Stimulated activated CD4-positive, alpha-beta T cell treated with anti-CD3 and anti-CD28 coated beads, Interleukin-4, amount 100 ng/mL, for 48 hours (primary cell): ENCODE measurements at places on chromosomes 12 and 14.

- no peak for DNase-seq
Measured at GRCh38 chr12:19390051-19390598, 49.2 kb upstream of the AEBP2 start.

DNA sequence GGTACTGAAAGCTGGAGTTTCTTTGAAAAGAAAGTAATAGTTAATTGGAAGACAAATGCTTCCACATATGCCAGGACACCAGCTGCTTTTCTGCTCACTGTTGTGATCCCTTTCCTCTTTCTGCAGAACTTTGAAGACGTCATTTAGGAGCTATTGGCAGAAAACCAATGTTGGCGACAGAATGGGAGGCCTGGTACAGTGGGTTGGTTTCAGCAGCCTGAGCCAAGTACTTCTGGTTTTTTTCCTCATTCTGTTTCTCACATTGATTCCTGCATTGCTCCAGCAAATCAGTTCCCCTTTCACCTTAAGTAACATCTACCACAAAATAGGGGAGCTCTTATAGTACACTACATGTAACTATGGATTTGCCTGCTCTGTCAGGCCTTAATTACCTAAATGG, 96.9 kb downstream of the FIGNL2 start:
- DNase-seq = no peak

GRCh38 chr14:101480747-101481530, 80.4 kb upstream of the DIO3 start:
- DNase-seq = no peak

- peak; percentile 27 for DNase-seq
Measured at GRCh38 chr14:89445273-89445973, 28.4 kb upstream of the FOXN3 start.

DNA sequence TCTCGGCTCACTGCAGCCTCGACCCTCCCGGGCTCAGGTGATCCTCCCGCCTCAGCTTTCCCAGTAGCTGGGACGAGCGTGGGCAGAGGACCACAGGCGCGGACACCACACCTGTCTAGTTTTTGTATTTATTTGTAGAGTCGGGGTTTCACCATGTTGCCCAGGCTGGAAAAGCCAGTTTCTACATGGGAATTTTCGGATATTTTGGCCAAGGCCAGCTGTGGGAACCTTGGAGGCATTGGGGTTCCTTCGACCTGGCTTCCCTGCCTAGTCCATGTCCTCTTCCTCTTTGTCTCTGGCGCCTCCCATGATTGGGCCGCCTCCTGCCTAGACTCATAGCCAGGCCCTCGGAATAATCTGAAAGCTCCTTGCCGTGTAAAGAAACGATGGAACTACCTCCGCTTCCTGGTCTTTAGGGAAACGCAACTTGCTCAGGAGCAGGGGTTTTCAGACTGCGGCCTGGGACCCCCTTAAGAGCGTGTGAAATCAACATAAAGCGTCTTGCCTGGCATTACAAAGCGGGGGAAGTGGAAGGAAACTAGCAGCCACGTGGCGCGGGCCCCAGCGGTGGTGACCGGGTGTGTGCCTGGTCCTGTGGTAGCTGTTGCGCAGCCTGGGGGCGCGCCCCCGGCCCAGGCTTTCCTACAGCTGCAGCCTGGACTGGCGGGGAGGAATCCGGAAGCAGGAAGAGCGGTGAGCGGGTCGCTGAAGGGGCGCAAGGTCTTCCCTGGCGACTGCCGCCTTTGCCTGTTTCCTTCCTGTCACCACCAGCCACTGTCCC, 1.4 kb upstream of the HSP90AA1 start:
- peak; percentile 56 for DNase-seq

DNA sequence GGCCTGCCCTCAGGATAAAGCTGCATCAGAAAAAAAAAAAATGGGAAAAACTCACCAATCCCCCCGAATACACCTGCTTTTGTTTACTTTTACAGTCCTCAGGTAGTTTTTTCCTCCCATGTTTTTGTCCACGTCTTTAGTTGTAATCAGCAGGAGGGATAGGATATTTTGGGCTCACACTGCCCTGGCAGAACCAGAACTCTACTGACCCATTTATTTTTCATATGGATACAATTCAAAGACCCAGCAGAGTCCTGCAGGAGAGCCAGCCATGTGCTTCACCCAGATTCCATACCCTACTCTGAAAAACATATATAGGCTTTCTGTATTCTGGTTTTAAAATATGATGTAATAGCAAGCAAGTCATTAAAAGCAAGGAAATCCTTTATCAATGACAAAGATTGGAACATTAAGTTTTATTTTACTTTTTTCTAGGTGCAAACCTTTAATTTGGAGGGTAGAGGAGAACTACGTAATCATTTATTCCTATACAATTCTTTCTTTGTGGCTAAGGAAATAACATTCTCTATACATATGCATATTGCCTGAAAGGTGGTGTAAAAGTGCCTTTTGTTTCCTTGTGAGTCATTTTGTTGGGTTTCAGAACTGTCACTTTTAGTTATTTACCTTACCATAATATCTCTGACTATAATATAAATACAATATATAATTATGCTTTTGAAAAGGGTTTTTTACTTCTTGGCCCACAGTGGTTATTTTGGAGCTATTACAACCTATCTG, 19.1 kb downstream of the DACT1 start:
- DNase-seq = no peak

- no peak for DNase-seq
Measured at GRCh38 chr14:81655423-81656314, 122.0 kb upstream of the SEL1L start.

GRCh38 chr12:3272958-3273357, 195.8 kb downstream of the TSPAN9 start:
- DNase-seq = no peak

DNA sequence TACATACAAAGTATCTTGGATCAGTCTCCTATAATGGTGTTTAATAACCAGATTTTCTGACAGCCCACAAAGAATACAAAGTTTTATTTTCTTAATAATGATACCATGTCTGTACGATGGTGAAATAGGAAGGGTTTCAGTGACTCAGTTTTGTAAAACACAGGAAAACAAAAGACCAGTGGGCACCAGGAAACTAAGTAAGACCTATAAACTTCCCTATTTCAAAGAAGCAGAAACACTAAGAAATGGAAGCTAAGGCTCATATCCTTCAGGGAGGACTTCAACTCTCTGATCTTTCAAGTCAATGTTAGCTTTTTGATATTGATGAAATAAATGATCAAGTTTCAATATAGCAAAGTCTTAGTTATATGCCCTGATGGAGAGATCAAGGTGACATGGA, 196.0 kb downstream of the DUSP6 start:
- no peak for DNase-seq

GRCh38 chr14:47155395-47155794, 503.8 kb upstream of the RPL10L start:
- DNase-seq = no peak

DNA sequence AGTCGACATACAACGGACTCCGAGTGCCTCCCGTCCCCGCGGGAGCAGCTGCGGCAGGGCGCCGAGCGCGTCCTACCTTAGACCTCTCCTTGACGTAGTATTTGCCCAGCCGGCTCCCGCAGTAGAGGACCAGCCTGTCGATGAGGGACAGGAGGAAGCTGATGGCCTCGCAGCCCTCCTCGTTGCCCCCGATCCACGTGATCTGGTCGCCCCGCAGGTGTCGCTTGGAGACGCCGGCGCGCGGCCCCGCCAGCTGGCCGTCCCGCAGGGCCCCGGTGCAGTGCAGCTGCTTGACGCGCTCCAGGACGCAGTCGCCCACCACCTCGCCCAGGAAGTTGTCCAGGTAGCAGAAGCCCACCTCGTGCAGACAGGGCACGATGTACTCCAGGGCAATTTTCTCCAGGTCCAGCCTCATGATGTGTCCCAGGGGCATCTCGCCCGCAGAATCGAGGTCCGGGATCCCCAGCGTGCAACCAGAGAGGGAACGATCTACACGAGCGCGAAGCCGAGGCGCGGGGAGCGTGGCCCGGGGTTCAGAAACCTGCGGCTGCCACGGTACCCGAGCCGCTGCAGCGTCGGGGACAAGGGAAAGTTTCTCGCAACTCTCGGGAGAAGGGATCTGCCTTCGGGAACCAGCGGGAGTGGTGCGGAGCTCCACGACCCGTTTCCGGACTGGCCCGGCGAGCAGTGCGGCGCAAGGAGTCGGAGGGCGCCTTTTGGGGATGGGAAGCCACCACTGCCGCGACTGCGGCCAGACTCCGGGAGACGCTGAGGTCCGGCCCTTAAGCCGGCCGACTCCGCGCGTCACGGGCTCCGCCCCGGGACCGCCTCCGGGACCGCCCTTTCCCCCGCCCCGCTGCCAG, at the start of gene EGLN3:
Gene EGLN3 (minus strand): TSS at position 755 of the 863 bp plus-strand sequence. CDS start 322 bp downstream, at position 433.
- peak; percentile 59 for DNase-seq

- no peak for DNase-seq
Measured at GRCh38 chr12:8561011-8561410, 20.3 kb upstream of the CLEC4E start.

GRCh38 chr12:92721130-92721529, 18.3 kb downstream of the PLEKHG7 start:
- no peak for DNase-seq

- DNase-seq = no peak
Measured at GRCh38 chr14:101926085-101926484, 38.3 kb upstream of the DYNC1H1 start.

GRCh38 chr12:25937096-25937495, 21.4 kb upstream of the RASSF8 start:
- no peak for DNase-seq

- DNase-seq = no peak
Measured at GRCh38 chr12:57618966-57619433, 7.8 kb downstream of the ARHGEF25 start.

- no peak for DNase-seq
Measured at GRCh38 chr12:6360080-6360571, 15.2 kb downstream of the SCNN1A start.

GRCh38 chr12:32117316-32117715, 10.7 kb downstream of the BICD1 start:
- no peak for DNase-seq

- no peak for DNase-seq
Measured at GRCh38 chr14:92994942-92995341, 72.0 kb downstream of the CHGA start.

- no peak for DNase-seq
Measured at GRCh38 chr14:61577506-61577931, 117.8 kb upstream of the HIF1A start.

GRCh38 chr12:119869720-119870119, 7.4 kb downstream of the CIT start:
- no peak for DNase-seq

GRCh38 chr12:124597041-124597440, 29.6 kb upstream of the NCOR2 start:
- DNase-seq = no peak

DNA sequence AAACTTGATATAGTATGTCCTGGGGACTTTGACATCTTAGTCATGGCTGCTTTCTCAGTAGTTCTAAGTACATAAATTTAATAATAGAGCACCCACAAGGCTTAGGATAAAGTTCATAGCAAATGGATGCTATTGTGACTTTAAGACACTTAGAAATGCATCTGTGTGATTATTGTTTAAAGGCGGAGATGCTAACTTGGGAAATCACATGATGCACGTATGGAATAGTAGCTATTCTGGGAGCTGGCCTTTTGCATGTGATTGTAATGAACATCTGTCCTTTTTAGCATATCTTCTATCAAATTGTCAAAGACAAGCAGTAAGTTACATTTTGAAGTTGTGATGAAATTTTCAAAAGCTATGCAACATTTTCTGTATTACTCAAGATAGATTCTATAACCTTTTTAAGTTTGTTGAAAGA, 46.7 kb upstream of the ATP2A2 start:
- no peak for DNase-seq

DNA sequence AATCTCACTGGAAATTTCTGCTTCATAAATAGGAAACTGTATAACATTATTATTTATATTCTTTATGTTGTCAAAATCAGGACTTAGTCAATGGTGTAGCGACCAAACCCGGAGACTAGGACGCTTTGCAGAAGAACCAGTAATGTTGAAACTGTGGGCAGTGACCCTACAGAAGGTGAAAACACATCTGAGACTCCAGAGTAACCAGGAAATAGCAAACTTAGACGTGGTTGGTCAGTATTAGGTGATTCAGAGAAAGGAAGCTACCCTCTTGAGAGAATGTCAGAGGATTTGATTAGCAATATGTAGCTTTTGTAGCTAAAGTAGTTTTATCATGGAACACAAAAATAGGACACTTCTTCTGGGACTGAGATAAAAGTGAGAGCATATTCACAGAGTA, 381.9 kb downstream of the SLC16A7 start:
- no peak for DNase-seq

DNA sequence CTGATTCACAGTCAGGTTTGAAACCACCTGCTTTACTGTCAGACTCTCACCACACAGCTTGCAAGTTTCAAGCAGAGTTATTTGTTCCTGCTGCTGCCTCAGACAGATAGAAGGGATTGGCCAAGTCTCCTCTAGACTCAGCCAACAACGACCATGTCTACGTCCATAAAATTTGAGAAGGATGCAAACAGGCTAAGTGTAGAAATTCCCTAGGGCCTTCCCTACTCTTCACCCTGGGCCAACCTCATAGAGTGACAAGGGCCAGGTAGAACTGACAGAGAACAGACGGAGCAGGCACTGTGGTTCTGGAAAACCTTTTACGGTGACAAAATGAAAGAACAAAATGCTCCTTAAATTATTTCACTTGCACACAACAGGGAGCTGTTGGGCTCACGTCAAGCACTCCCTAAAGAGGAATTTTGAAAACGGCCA, 39.5 kb downstream of the CLIP1 start:
- no peak for DNase-seq

- DNase-seq = no peak
Measured at GRCh38 chr12:3389986-3390385, 101.0 kb upstream of the PRMT8 start.

- DNase-seq = no peak
Measured at GRCh38 chr12:13164921-13165616, 31.5 kb upstream of the EMP1 start.

- DNase-seq = no peak
Measured at GRCh38 chr14:27845241-27845850, 921.2 kb upstream of the FOXG1 start.

DNA sequence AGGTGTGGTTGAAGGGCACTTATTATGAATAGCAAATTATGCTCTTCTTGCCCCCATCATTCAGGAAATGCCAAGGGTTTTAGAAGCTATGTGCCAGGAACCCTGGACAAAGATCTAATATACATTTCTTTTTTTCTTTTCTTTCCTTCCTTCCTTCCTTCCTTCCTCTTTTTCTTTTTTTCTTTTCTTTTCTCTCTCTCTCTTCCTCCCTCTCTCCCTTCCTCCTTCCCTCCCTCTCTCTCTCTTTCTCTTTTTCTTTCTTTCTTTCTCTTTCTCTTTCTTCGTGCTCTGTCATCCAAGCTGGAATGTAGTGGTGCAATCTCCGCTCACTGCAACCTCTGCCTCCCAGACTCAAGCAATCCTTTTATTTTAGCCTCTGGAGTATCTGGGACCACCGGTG, 66.1 kb upstream of the CSRP2 start:
- DNase-seq = no peak

GRCh38 chr12:42524716-42525115, 64.8 kb downstream of the PRICKLE1 start:
- DNase-seq = no peak

GRCh38 chr14:39984323-39984722, 552.1 kb upstream of the FBXO33 start:
- no peak for DNase-seq

DNA sequence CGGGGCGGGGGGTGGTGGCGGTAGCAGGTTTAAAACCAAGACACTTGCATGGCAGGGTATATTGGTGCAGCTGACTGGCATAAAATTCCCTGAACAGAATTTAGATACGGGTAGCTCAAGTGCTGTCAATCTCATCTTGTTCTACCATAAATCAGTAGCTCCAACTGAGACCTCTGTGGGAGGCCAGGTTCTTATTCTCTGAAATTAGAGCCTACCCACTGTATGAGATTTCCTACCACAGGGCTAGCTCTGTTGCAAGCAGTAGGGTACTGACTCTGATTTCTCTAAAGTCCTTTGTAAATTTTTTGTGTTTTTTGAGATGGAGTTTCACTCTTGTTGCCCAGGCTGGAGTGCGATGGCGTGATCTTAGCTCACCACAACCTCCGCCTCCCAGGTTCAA, 3.3 kb upstream of the RPLP0 start:
- DNase-seq = no peak
